Central memory CD8-positive, alpha-beta T cell (primary cell): ENCODE measurements at places on chromosomes 3 and 15.

DNA sequence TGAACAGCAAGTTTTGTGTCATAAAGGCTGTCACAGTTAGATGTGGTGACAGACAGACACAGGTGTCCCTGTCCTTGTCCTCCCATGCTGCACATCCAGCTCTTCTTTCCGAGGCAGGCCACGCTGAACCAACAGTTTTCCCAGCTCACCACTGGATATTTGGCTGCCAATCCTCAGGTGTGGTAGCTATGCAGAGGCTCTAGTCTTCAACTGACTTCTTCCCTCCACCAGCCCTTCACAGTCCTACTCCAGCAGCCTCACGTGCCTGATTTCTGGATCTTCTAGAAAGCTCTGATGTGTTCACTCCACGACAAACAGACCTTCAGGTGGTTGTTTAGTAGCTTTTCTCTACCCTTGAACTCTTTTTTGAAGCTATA, 145.5 kb downstream of the UACA start:
- no peak for DNase-seq

- DNase-seq, result no peak
These were observed 7.2 kb downstream of the CLCN2 start for GRCh38 chr3:184354121-184354728.

DNA sequence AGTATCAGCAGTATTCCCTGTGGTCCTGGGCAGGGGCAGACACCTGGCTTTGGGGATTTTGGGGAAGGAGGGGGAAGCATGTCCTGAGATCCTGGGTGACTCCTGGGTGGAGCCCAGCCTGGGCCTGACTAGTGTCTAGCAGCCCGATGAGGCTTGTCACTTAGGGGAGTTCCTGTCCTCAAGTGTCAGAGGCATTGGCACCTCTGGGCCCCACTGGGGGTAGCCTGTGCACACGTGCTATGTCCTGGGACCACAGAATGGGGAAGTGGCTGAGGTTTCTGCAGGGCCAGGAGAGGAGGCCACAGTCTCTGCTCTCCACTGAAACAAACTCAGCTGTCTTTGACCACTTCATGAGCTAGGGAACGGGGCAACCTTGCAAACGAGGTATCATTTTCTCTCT, 31.5 kb upstream of the ADCY5 start:
- no peak for DNase-seq

DNA sequence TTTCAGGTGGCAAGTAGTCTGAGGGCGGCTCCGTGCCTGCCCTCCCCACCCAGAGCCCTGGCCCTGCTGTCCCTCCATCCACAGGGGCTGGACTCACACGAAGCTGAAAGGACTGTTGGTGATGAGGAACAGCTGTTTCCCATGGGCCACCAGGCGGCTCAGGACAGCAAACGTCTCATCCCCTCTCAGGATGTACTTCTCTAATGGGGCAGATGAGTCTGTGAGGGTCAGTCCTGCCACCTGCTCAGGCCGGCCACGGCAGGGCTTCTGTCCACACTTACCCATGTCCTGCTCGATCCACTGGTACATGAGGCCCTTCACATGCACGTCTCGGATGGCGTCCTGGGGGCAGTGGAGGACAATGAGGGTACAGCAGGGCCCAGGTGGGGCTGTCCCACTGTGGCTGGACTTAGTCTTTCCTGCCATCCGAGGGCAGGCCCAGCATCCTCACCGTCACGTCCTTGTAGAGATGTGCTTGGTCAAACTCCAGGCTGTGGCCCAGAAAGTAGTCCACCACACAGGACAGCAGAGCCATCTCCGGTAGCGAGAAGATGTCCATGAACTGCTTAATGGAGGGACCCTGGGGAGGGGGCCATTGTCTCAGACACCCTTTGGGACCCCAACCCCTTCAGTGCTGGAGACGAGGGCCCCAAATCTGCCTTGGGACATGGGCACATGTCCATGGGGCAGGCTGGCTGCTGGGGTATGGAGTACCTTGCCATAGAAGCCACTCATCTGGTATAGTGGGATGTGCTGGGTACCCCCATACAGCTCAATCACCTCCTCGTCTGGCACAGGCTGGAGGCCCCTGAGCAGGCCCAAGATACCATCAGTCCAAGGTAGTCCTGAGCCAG, 5.7 kb downstream of the NT5DC2 start:
- no peak for DNase-seq

- no peak for DNase-seq
These were observed 4.5 kb upstream of the ZXDC start for GRCh38 chr3:126480206-126480605.

DNA sequence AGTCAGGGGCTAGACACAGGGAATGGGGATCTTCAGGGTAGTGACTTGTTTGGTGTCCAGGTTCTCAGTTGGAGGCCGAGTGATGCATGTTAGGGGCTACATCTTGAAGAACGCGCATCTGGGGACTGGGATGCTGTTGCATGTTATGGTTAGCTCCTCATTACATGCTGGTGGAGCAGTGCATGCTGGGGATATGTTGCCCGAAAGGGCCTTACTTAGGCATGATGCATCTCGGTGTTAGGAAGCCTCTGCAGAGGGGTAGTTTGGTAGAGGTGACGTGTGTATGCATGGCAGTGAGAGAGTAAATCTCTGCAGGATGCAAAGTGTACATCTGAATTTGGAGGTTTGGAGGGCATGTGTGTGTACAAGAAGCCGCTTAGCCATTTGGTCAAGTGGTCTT, 2.4 kb downstream of the EIF4G1 start:
- DNase-seq, result no peak

DNA sequence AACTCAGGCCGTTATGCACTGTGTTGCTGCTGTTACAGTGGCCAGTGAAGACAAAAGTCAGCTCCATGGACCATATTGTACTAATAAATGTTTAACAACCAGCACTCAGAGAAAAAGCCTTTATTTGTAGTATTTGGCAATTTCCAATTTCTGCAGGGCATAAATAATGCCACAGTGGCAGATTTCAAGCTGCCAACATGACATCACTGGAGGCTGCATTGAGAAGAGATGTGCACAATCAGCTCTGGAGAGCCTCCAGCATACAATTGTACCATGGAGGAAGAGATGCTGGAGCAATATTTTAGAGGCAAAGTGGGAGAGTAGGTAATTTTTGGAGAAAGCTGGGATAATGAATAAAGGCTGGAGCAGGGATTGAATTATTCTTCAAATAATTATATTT, 9.7 kb upstream of the ALCAM start:
- DNase-seq, result no peak

GRCh38 chr3:161423911-161424522, 52.7 kb upstream of the SPTSSB start:
- DNase-seq, result no peak

DNA sequence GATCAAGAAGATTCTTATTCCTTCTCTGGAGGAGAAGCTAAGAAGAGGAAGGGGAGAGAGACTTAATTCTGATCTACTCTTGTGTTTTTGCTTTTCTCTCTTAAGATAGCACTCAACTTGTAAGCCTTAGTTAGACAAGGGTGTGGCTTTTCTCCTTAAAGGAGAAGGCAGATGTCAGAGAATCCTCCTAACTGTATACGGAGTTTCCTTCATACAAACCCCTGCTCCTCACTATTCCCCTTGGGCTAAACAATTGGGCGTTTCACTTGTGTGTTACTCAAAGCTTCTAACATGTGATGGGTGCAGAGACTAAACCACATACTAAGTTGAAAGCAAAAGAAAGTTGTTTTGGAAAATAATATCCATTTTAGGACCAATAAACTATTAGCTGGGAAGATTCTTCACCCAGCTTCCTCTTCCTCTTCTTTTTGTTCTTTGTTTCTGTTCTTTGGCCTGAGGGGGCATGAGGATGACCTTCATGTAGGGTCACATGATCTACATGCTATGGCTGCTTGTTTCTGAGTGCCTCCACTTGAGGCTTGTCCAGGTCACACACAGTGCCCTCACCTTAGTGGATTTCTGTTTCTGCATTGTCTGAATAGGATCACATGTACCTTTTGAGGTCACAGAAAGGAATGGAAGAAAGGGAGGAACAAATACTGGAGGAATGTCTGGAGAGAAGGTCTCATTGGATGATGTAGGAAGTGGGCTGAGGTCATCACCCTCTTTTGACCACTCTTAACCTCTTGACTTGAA, 14.6 kb downstream of the SPINK8 start:
- no peak for DNase-seq

DNA sequence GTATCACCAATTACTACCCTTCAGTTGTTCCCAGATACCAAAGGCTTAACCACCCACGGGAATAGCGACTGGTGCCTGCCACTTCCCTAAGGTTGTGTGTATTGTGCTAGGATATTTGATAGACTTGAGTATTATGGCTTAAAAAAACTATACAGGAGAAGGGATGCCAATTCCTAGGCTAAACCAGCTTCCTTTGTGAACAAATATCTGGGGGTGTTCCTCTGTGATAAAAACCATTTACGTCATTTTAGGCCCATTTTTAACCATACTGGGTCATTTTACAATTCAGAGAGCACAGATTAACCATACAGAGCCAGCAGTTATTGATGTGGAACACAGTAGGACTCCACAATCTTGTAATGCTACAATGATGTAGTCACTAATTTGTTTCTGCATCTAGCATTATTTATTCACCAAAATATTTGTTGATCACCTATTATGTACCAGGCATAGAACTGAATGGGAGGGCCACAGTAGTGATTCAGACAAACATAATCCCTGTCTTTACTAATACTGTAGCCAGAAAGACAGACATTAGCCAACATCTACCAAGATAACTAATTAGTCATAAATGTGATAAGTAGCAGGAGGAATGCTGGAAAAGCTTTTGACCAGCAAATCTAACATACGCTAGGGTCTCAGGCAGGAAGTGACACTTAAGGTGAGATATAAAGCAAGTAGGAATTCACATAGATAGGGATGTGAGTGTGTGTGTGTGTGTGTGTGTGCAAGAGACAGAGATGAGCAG, 184.8 kb downstream of the MECOM start:
- no peak for DNase-seq
